NCI-H146 (cell line): ENCODE measurements at places on chromosomes 16 and 17.

GRCh38 chr17:74566132-74566753 lies 1.1 kb downstream of the CD300H start:
- DNase-seq = peak; percentile 5

GRCh38 chr16:68713361-68713760 lies 23.7 kb upstream of the CDH1 start:
- no peak for DNase-seq

DNA sequence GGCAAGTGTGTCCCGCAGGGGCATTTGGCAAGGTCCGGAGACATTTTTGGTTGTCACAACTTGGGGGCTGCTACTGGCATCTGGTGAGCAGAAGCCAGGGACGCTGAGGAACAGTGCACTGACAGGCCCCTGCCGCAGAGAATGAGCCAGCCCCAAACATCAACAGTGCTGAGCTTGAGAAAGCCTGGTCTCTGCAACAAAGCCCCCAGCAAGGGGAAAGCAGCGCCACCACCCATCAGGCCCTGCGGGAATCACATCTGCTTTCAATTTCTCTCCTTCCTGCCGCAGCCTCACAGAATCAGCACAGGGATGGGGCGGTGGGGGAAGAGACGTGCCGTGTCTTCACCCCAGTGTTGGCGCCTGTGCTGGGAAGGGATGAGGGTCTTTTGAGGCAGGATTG lies 14.8 kb upstream of the PRPSAP1 start:
- DNase-seq = no peak

DNA sequence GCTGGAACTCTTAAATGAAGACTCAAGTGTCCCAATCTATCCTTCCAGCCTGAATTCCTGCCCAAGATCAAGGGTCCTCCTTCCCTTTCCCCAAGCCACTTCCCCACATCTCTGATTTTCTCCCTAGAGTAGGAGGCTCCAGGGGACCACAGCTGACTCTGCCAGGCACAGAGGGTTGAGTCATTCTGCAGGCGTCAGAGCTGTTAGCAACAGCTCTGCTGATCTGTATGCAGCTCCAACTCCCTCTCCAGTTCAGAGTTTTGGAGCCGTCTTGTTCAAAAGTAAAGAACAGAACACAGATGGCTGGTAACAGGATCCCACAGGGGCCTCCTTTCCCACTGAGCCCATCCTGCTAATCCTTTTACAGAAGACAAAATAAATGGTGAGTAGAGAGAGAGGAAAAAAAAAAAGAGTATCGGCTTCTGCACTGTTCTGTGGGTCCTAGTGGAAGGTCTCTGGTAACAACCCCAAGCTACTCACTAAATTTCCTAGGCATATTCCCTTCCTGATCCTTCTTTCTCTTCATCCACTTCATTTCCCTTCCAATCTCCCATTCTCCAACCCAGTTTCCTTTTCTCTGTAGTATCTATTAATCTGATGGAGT lies 13.4 kb upstream of the TAOK1 start:
- DNase-seq = no peak

GRCh38 chr16:69942627-69943170 lies 8.4 kb upstream of the CLEC18A start:
- no peak for DNase-seq

GRCh38 chr17:59396134-59396826 lies 64.8 kb downstream of the YPEL2 start:
- DNase-seq = no peak

- DNase-seq = no peak
These were observed 497.5 kb upstream of the SALL1 start for GRCh38 chr16:51648526-51648925.

GRCh38 chr16:50696126-50696525 lies 2.7 kb downstream of the NOD2 start:
- DNase-seq = no peak

- no peak for DNase-seq
These were observed 73.6 kb downstream of the METRNL start for GRCh38 chr17:83152745-83153611.

GRCh38 chr16:57422026-57422944 lies 17.7 kb downstream of the CCL17 start:
- DNase-seq = peak; percentile 54
